ENCODE measurements at places on chromosomes 11 and 22.

GRCh38 chr11:8075119-8075726 lies 5.8 kb upstream of the TUB start:
- DNase-seq, result no peak

- DNase-seq, result no peak
Measured at GRCh38 chr11:64685536-64685935, 37.5 kb downstream of the NRXN2 start.

DNA sequence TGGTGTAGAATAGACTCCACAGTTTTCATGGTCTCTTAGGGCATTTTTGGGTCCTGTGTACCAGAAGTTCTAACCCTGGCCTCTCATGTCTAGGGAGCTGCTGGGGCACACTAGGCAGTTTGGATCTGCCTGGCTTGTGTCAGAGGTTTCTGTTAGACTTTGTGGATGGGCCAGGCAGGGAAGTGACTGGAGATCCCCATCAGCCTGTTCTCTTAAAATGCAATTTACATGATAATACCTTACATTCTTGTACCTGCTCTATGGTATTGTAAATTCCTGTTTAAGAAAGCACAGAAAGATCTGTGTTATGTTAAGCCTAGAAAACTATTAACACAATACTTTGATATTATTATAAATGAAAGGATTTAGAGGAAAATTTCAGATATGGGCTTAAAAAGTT lies 104.0 kb downstream of the ARHGAP42 start:
- no peak for DNase-seq

DNA sequence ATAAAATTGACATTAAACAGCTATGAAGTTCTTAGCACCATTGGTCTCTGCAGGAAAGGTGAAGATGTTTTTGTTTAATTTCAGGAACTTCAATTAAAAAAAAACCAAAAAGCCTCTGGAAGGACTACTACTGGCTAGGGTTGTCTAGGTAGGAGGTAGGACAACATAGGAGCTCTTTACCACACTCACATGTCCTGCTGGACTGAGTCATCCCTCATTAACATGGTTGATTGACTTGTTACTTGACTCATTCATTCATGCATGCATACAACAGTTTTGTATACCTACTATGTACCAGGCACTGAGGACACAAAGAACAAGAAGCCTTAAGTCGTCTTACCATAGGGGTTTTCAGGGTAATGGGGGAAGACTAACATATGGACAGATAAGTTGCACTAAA lies 216.9 kb upstream of the ARHGAP20 start:
- DNase-seq, result no peak

DNA sequence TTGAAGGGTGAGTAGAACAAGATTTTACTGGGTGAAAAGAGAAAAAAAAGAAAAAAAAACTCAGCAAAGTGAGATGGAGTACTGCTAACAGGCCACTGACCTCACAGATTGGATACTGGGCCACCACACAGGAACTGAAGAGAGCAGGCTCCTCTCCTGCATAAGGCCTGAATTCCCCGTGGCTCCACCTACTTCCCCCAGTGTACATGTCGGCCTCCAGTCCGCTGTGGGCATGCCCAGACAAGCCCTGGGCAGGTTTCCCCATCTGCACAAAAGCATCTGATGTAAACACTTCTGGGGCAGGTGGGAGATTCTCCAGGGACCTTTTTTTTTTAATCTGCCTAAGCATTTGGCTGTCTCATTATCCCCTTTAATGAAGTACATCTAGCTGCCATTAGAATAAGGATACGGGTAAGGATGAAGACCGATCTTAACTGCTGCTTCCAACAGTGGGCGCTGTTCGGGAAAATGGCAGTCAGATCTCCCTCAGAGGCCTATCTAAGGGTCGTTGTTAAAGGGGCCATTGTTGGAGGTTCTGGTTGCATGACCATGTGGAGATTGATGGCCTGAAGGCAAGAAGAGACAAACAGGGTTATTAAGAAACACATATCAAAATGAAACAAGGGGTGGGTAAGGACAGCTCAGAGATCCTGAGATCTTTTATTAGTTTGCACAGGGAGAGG lies 48.5 kb downstream of the MS4A13 start:
- DNase-seq, result no peak

GRCh38 chr22:40216041-40216756 lies 38.5 kb downstream of the TNRC6B start:
- no peak for DNase-seq

DNA sequence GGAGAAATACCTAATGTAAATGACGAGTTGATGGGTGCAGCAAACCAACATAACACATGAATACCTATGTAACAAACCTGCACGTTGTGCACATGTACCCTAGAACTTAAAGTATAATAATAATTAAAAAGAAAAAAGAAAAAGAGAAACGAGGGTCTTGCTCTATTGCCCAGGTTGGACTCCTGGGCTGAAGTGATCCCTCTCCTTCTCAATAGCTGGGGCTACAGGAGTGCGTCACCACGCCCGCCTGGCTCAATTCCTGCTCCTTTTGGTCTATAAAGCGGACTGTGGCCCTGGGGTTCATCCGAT lies 521 bp upstream of the PTS start:
- no peak for DNase-seq

DNA sequence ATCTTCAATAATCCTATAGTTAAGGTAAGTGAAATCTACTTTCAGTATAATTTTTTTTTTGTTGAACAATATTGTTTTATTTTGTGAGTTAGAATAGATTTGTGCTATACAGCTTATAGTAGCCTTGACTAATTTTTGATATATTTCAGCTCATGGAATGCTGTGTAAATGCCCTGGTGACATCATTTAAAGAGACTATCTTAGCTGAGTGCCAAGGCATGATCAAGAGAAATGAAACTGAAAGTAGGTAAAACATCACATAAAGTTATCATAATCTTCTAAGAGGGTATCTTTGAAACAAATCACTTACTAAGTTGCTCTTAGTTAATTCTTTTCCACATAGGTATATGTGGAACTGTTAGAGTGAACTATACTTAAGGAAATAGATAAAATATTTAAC lies 51.4 kb upstream of the ACAT1 start:
- DNase-seq, result no peak

DNA sequence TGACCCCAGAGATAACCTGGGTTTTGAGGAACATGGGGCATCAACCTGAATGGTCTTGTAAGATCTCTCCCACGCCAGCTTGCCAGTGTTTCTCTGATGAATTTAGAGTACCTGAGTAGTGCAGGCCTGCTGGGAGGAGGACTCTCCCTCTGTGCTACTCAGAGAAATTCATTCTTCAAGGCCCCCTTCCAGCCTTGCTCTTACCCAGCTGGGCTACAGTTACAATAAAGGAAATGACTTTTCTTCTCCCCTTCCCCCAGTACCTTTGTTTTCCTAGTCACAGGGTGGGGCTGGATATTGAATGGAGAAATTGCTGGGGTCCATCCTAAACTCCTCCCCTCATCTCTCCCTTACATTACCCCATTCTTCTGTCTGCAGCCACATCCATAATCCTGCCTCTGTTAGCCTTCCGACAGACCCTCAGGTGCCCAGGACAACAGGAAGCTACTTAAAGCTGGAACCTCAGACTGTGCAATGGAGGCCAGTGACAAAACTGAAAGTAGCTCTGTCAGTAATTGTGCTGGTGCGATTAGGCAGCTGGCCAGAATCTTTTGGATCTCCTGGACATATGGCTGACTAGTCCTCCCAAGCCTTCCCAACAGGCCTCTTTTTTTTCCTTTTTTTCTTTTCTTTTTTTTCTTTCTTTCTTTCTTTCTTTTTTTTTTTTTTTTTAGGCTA lies 17.4 kb downstream of the LIMK2 start:
- peak; percentile 2 for DNase-seq

- no peak for DNase-seq
Measured at GRCh38 chr11:17026487-17027082, 12.4 kb upstream of the PLEKHA7 start.

GRCh38 chr11:27718863-27719545 lies 18.7 kb upstream of the BDNF start:
- DNase-seq, result no peak

DNA sequence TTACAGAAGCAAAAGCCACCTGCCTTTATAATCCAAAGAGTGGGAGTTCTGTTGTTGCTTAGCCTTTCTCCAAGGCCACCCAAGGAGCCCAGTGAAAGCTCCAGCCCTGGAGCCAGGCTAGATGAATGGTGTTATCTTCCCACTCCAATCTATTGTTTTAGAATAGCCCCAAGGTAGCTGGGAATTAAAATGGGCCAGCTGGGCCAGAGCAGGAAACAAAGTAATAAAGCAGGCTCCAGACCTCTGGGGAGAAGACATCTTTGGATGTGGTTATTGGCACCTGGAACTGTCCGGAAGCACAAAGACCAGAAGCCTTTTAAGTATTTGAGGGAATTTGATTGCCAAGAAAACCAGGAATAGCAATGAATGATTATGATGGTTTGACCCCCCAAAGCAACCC lies 8.8 kb downstream of the C11orf96 start:
- DNase-seq, result no peak

- DNase-seq, result no peak
Measured at GRCh38 chr11:19393941-19394340, 153.2 kb upstream of the E2F8 start.

- DNase-seq, result no peak
Measured at GRCh38 chr22:23518376-23519187, 61.5 kb downstream of the IGLL1 start.

GRCh38 chr11:76629116-76629852 lies 41.3 kb downstream of the LRRC32 start:
- no peak for DNase-seq

GRCh38 chr11:13955971-13956421 lies 6.5 kb upstream of the SPON1 start:
- DNase-seq, result peak; percentile 27

- no peak for DNase-seq
Measured at GRCh38 chr11:109971184-109971523, 122.0 kb upstream of the ZC3H12C start.

- DNase-seq, result no peak
Measured at GRCh38 chr11:9081153-9081552, 10.2 kb downstream of the SCUBE2 start.

GRCh38 chr11:9739123-9739900 lies 75.4 kb downstream of the SWAP70 start:
- no peak for DNase-seq

All from anterior cingulate cortex (tissue), 58 donors.